ENCODE measurements at places on chromosomes 13 and 19.
A peak's percentile ranks its signal among the peaks of the same experiment; 100 is the strongest.

DNA sequence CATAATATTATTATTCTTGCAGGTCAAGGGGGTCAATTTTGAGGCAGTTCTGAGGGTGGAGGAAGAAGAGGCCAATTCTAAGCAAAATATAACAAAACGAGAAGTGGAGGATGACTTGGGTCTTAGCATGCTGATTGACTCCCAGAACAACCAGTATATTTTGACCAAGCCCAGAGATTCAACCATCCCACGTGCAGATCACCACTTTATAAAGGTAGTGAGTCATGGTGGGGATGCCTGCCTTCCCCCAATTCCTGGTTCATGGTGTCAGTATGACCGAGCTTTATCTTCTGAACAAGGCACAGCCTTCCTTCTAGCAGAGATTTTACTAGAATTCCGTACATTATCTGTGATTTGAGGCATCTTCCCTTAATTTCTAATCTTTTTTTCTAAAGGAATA lies 9.4 kb upstream of the DCUN1D2 start:
- DNase-seq: peak; percentile 9

DNA sequence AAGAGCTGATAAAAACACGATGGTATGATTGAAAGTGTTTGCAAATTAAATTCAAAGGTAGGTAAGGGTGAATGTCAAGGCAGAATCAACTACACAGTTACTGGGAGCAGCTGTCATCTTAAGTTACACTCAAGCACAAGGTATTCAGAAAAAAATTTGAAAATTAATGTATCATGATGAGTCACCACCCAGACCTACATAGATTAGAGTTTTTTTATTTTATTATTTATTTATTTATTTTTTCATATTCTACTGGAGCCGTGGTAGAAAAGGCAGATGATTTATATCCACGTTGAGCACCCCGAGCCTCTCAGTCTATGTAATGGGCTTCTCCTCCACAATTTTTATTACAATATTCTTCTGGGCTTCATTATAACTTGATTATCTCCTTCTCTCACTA lies 728.9 kb upstream of the ARGLU1 start:
- no peak for DNase-seq

- no peak for DNase-seq
These were observed 76.8 kb upstream of the SERP2 start for GRCh38 chr13:44296856-44297255.

GRCh38 chr13:106118996-106119395 lies 416.5 kb downstream of the EFNB2 start:
- no peak for DNase-seq

GRCh38 chr19:11242025-11242424 lies 2.6 kb downstream of the ANGPTL8 start:
- DNase-seq: no peak

GRCh38 chr13:98771838-98772611 lies 19.6 kb upstream of the SLC15A1 start:
- no peak for DNase-seq

DNA sequence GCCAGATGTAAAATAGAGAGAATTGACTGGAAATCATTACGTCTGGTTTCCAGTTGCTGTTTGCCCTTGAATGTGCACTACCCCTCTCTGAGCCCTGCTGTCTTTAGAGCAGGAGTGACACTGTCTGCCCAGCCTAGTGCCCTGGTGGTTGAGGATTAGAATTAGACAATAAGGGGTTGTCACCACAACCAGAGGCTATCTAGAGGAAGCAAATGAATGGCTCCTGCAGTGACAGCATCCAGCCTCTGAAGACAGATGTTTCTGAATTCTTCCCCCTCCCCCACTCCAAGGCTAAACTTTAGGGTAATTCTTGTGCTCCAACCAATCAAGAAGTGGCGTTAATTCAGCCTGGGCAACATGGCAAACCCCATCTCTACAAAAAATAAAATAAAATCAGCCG lies 2.0 kb downstream of the RAB8A start:
- DNase-seq: no peak

DNA sequence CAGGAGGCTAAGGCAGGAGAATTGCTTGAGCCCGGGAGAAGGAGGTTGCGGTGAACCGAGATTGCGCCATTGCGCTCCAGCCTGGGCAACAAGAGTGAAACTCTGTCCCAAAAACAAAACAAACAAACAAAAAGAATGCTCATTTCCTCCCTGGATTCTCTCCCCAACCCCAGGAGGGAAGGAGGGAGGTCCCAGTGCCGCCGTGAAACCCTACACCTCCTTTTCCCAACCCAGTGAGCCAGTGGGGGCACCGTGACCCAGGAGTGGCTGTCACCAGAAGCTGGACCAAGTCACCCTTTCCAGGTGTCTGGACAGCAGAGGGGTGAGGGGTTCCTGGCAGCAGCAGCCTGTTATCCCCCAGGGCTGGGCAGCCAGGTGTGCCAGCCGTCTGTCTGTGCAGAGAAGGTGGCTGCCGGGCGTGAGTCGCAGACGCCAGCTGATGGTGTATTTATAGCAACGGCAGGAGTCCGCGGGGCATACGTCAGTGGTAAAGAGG lies 23.5 kb downstream of the NFIC start:
- DNase-seq: peak; percentile 73

DNA sequence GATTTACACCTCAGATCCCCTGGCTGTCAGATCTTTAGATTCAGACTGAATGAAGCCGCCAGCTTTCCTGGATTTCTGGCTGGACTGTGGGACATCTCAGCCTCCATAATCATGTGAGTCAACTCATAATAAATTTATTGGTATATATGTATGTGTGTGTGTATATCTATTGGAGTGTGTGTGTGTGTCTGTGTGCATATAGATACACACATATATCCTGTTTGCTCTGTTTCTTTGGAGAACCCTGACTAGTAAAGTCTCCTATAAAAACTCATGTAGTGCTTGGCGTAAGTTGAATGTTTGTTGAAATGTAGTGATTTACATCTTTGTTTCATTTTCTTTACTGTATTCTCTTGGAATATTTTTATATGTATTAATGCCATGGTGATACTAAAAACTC lies 499.5 kb upstream of the KLF12 start:
- DNase-seq: no peak

- no peak for DNase-seq
These were observed 4.3 kb downstream of the DMKN start for GRCh38 chr19:35509018-35509652.

DNA sequence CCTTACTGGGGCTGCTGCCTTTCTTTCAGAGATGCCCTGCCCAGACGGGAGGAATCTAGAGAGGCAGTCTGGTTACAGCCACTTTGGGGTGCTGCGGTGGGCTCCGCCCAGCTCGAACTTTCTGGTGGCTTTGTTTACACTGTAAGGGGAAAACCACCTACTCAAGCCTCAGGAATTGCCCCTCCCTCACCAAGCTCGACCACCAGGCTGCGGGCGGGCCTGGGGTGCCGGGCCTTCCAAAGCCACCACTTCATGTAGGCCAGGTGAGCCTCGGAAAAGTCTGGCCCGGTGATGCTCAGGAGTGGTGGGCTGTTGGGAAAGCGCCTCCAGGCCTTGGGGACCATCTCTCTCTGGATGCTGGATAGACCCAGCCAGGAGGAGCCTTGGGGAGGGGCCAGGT lies 218.6 kb downstream of the MTUS2 start:
- DNase-seq: no peak

- DNase-seq: no peak
These were observed 18.9 kb upstream of the CLDN10 start for GRCh38 chr13:95533545-95534160.

All from mesenchymal stem cell (in vitro differentiated cells and primary cell).